Posterior cingulate gyrus (tissue), 11 donors: ENCODE measurements at places on chromosomes 5 and 9.

DNA sequence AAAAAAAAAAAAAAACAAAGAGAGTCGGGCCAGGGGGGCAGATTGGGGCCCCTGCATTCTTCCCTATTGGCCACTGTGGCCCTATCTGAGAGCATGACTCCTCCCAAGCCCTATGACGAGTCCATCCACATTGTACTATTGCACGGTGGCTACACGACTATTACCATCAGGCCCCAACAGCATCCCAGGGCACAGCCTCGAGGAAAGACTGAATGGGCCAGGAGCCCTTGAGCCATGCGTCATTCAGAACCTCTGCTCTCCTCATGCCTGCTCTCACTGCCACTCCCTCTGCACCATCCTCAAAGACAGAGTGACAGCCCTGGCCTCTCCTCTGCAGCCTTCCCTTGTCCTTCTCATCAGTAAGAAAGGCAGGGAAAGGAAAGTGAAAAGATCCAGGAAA is 20.2 kb upstream of the ORM1 start:
- no peak for DNase-seq

GRCh38 chr5:160397492-160397891 is 2.4 kb downstream of the FAM200C start:
- no peak for DNase-seq

DNA sequence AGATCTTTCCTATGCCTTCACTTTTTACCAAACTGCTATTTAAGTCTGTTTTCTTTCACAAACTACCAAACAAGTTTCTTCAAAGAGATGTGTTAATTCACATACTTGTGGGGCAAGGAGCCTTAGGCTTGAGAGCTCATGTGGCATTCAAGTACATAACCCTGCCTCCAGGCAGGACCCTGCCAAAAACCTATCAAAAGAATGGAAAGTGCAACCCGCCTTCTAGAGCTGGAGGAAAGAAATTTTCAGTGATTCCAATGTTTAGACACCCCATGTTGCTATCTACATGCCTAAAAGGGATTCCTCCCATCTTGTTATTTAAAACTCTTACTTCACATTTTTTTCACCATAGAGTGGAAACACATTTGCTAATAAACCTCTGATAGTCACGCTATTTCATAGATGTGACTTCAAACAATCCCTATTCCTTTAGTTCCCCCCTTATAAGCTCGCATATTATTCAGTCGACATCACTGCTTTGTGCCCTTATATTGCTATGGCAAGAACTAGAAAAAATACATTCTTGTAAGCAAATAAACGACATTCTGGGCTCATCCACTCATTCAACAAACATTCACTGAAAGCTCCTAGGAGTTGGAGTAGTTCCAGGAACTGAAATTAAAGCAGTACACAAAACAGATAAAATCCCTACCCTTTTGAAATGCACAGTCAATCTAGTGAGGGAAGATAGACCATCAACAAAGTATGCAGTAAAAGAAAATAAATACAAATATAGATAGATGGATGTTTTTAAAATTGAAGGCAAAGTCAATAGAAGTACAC is 518.1 kb downstream of the ELAVL2 start:
- DNase-seq, result no peak

DNA sequence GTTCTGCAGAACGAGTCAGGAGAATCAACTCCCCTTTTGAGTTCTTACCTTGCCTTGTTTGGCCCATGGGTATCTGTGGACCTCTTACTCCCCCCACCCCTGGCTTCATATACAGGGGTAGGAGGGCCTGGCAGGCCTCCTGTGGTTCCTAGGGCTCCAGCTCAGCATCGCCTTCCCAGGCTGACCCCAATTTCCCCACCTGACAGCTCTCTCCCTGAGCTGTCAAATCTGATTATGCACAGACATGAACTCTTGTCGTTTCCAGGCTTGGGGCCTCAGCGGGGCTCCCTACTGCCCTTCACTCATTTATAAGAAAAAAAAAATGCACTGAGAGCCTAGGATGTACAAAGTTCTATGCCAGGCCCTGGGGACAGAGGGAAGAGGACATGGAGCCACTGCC is 67.9 kb downstream of the PTPN3 start:
- no peak for DNase-seq

DNA sequence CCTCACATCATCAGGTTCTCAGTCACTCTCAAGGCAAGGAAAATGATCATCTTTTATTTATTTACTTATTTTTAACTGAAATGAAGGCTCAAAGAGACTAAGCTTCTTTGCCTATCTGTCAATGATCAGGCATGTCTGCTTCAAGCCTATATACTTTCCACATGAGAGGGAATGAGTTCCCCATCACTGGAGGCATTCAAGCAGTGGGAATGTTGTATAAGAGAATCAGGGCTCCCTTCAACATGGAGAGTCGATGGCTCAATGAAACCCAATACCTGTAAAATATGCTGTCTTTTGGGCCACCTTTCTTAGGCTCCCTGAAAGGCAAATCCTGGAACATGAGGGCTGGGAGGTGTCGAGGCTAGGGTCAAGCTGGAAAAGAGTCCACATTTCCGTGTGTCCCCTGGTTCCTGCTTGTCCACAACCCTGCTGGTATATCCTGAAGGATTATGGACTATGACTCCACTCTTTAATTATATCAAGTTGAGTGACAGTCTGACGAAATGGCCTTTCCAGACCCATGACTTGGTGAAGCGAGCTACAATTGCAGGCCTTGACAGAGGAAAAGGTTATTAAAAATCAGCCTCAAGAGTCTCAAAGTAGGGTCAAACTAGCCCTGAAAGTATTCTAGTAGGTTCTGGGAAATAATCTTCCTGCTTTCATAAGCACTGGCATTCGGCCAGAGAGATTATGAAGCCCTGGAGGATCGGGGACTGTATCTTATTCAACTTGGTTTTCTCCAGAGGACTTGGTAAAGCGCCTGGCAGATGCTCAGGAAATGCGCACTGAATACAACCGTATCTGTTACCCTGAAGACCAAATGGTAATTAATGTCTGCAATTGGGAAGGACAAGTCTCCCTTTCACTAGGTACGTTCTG is 145.9 kb upstream of the TBC1D2 start:
- no peak for DNase-seq

- DNase-seq, result no peak
These were observed 414.0 kb downstream of the ELAVL2 start for GRCh38 chr9:23412046-23412445.

GRCh38 chr9:73426269-73426668 is 274.6 kb downstream of the ANXA1 start:
- no peak for DNase-seq

GRCh38 chr5:78362220-78362619 is 1.8 kb downstream of the SCAMP1 start:
- no peak for DNase-seq
